ENCODE measurements at places on chromosomes 13 and 19.
A peak's percentile ranks its signal among the peaks of the same experiment; 100 is the strongest.

GRCh38 chr19:46133777-46134241 is 9.3 kb upstream of the IGFL3 start:
- peak; percentile 62 for DNase-seq

DNA sequence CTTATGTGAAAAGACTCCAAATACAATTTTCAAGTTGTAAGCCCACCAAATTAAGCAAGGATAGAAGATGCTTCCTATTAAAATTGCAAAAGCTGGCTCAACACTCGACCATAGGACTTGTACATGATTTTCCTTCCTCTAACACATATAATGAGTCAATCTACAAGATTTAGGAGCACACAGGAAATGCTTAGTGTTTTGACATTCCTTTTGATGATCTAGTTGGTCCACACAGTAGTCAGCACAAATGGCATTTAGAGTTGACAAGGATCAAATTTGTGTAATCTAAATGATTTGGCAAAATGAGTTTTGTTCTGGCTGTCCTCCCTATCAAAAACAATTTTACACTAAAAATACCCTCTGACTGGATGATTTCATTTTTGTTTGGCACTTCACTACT is 340.2 kb downstream of the DIAPH3 start:
- DNase-seq = no peak

- DNase-seq = no peak
Observed at GRCh38 chr13:83884141-83884540, 1.9 kb upstream of the SLITRK1 start.

DNA sequence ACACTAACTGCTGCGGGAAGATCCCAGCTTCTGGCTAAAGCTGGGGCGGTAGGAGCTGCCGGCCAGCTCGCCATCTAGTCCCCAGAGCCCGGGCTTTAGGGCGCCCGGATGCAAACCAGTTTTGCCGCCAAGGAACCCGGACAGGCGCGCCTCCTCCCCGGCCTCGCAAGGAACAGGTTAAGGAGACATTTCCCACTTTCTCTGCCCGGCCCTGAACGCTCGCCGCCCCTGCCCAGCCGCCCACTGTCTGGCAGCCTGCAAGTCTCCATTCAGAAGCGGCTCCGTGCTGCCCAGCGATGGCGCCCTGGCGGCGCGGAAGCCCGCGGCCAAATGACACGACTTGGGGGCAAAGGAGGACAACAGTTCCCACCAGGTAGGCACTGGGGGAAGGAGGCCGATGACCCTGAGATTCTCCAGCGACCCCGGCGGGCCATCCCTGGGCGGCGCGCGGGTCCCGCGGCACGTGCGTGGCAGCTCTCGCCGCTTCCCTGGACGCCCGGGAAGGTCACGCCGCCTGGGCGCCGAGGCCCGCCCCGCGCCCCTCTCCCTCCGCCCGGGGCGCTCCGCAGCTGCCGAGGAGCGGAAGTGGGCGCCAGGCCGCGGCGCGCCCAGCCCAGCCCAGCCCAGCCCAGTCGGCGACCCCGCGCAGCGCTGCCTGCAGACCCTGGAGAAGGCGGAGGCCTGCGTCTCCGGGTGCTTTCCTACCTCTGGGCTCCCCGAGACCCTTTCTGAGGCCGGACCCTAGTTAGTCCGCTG is 42.2 kb upstream of the HNRNPA1L2 start:
- peak; percentile 71 for DNase-seq

GRCh38 chr19:54928299-54928698 is 19.0 kb downstream of the NLRP7 start:
- no peak for DNase-seq

DNA sequence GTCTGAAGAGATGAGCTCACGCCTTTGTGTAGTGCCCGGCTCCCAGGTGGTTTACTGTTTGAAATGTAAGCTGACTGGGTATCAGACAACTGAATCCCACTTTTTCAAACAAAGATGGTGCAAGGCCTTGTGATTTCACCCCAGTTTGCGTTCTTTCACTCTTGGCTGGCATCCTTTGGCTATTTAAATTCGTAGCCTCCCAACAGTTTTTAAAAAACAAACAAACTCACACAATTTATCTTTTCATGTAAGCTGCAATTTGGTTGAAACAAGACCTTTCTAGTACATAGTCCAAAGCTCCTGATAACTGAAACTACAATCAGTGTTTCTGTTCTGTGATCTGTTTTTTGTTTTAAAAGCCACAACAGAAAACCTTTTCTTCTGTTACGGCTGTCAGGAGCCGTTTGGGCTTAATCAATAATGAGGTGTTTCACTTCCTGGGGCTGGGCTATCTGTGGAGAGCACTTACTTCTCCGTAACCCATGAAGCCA is 65.1 kb upstream of the NPAS1 start:
- DNase-seq = no peak

GRCh38 chr13:62702502-62702901 is 1286.9 kb upstream of the PCDH20 start:
- peak; percentile 84 for DNase-seq

- no peak for DNase-seq
Observed at GRCh38 chr13:26568132-26568815, 10.8 kb downstream of the WASF3 start.

- no peak for DNase-seq
Observed at GRCh38 chr13:50599927-50600326, 243.6 kb downstream of the DLEU7 start.

GRCh38 chr19:54201980-54202379 is 1.3 kb downstream of the RPS9 start:
- DNase-seq = no peak

DNA sequence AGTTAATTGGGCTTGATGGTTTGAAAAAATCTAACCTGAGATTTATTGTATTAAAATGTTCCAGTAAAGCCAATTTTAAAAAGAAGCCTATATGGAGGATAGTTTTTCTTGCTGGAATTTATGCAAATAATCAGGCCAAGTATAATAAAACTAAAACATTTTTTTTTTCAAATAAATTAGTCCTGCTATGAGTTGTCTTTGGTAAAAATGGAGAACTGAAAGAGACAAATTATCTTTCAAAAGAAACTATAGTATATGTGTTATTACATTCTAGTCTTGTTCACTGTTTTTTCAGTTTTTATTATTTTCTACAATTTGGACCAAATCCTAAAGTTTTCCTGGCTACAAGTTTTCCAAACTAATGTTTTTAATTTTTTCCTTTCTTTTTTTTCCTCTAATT is 468.9 kb downstream of the UQCRFS1 start:
- no peak for DNase-seq
